Posterior vena cava (tissue), 2 donors: ENCODE measurements at places on chromosomes 3 and 15. TPM values are rescaled to one million over a fixed set of nuclear protein-coding genes. Genes with fewer than 3 reads are reported as not detected.
A peak's percentile ranks its signal among the peaks of the same experiment; 100 is the strongest.

DNA sequence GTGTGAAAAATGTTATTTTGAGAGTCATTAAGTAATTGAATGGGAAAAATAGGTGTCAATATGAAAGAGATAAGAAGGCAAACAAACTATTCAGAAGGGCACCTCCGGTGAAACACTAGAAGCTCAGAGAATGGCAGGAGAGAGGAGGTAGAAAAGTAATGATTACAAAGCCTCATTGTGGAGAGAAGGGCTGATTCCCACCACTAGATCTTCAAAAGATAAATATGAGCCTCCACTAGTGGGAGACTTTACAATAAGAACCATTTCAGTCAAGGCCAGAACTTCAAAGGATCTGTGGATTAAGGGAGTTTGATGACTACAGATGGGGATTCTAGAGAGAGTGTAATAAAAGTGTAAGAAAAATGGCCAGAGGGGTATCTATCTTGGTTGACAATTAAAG is 535.6 kb downstream of the NLGN1 start:
- DNase-seq, result no peak

DNA sequence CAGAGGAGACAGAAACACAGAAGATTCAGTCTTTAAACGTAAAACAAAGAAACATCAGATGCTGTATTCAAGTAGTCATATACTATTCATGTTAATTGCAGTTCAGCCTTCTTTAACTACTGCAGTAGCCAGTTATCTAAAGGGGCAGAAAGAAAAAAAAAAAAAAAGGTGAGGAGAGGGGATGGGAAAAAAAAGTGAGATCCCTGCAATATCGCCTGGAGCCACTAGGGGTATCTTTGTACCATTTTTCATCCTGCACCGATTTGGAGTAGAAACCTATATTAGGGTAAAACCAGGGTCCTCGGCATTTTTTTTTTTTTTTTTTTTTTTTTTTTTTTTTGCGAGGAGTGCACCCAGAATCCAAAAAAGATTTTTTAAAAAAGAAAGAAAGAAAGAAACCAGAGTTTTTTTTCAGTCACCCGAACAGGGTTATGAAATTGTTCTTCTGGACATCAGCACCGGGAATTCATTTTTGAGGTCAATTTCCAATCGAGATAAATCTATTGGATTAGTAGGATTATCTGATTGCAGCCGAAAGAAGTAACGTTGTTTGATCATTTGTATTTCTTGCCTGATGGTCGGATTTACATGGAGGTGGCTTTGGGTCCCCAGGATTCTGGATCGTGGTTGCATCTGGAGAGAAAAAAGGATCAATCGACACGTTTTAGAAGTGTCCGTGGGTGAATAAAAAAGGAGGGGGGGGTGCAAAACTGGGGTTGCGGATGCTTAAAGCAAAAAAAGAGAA is 186.7 kb downstream of the NLGN1 start:
- no peak for DNase-seq

- no peak for DNase-seq
Observed at GRCh38 chr15:57421551-57421950, 45.2 kb downstream of the CGNL1 start.

GRCh38 chr3:155392138-155392537 is 98.7 kb upstream of the STRIT1 start:
- no peak for DNase-seq

GRCh38 chr3:29214009-29214658 is 66.7 kb upstream of the RBMS3 start:
- DNase-seq, result no peak

DNA sequence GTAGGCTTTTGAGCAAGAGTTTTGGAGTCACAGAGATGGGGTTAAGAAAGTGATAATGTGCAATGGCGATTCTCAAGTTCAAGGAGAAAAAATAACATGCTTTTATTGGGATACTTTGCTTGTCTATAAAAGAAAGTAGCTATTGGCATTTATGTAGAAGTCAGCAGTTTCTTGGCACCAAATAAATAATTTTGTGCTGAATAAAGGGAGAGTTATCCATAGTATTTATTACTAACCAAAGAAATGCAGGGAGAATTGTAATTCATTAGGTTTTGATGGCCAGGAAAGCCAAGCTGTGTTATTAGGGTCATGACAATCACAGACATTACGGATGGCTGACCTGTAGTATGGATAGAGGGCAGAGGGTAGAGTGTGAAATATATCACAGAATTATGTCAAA is 33.1 kb downstream of the BTD start:
- DNase-seq, result no peak

DNA sequence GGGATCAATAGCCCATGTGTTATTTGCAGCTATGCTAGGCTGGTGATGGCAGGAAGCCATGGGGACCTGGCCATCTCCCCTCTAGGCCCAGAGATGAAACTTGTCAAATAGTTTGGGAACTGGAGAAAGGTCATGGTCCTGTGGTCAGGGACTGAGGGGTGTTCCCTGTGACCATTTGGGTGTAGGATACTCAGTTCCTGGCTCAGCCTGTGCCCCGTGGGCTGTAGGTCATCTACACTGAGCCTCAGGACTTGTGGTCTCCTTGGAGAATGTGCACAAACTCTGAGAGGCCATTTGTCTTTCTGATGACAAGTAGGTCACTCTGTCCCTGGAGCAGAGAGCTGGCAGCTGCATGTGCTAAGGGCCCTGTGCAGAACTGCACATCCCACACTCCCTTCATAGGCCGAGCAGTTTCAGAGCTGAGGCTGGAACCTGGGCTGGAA is 17.5 kb downstream of the GASK1A start:
- peak; percentile 86 for DNase-seq

GRCh38 chr15:47727137-47727536 is 9.8 kb downstream of the SEMA6D start:
- no peak for DNase-seq

The TMEM212 gene
- not detected for total RNA-seq

The CRABP1 gene
- total RNA-seq, result not detected

The NANOGP8 gene
- total RNA-seq, result 0.48 TPM

The MYLK gene
- total RNA-seq, result 1,187 TPM

The EFCC1 gene
- total RNA-seq, result 2.1 TPM

The HIGD2B gene
- total RNA-seq, result not detected

The ST3GAL6 gene
- 7.5 TPM for total RNA-seq

The ZNF501 gene
- 7.2 TPM for total RNA-seq

The ZNF717 gene
- 11.8 TPM for total RNA-seq
